ENCODE measurements at places on chromosomes 5 and 9.

DNA sequence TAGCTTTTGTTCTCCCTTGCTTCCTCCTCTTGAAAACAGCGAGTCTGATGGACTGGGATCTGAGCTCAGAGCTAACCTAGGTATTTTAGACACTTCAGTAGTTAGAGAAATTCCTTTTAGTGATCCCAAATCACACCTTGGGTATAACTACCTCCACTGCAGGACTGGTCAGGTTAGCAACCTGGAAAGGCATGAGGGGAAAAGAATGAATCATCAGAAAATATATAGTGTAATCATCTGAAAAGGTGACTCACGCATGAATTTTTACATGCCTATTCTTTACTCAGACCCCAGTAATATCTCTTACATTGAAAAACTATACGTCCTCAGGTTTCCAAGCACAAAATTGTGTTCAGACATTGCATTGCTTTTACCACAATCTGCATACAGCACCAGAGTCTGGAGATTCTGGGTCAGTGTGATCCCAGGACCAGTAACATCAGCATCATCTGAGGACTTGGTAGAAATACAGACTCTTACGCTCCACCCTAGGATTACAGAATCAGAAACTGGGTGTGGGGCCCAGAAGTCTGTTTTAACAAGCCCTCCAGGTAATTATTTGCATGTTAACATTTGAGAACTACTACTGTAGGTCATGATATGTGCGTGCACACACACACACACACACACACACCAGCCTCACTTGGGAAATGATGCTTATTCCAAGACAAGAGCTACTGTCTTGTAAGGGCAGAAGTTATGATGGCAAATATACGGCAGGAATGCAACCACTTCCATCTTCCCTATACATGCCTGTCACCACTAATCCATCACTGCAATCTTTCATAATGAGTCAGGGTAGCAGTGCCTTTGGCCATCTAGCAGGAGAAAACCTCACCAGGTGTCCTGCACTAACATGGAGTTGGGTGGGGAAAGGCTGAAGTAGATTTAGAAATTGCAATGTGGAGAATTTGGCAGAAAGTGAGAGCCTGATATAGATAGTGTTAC, 271.6 kb upstream of the MAP3K1 start:
- no peak for DNase-seq

GRCh38 chr5:150637245-150638052, 3.0 kb upstream of the SYNPO start:
- no peak for DNase-seq

GRCh38 chr9:36968574-36969215, 65.4 kb downstream of the PAX5 start:
- no peak for DNase-seq

DNA sequence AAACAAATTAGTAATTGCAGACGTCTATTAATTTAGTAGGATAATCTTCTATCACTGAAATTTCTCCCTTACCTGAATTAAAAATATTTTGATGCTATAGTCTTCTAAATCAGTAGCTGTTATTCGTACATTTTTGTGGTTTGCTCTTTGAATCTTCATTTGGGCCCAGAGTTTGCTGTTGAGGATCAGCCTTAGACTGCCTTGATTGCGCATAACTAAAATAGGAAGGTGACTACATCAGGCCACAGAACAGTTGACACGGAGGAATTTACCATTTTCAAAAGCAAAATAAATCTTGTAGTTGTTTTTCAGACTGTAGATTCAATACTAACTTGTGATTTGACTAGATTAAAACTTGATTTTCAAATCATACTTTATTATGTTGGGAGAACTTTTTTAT, 11.8 kb upstream of the NADK2 start:
- DNase-seq: no peak

DNA sequence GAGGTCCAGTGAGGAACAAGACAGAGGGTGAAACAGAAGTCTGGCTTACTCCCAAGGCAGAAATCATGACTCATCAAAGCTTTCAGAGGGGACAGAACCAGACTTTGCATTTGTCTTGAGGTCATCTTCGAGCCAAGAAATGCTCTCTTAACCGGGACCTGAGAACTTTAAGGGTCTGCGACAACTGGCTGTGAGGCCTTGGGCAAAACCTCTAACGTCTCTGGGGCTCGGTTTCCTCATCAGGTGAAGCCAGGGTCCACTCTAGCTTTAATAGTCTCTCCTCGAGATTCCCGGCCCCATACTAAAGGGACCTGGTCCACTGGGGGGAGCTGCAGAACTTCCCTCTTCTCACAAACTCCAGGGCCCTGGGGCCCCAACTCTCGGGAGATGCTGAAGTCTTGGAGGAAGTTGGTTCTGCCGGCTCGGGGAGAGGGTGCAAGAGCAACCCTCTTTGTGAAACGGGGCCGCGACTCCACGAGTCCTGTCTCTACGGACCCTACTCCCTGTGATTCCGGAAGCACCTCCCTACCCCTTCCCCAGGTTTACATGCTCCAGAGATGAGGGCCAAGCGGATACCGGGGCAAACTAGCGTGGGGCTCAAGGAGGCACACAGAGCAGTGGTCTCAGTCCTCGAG, 2.6 kb downstream of the GLIS3 start:
- no peak for DNase-seq

GRCh38 chr5:163758283-163758711, 252.9 kb downstream of the MAT2B start:
- no peak for DNase-seq

Measured in hematopoietic multipotent progenitor cell treated with erythropoietin and hydrocortisone succinate and interleukin-3 and kit ligand, for 17 days (in vitro differentiated cells).